CD4-positive, alpha-beta memory T cell (primary cell): ENCODE measurements at places on chromosomes 7 and 10. TPM values are rescaled to one million over a fixed set of nuclear protein-coding genes. Genes with fewer than 3 reads are reported as not detected.

- no peak for DNase-seq
- no peaks in the 10 kb centered on the region for H3K36me3 ChIP-seq
- H3K4me3 ChIP-seq = no peak overlapping the region
- no peaks in the 10 kb centered on the region for H3K4me1 ChIP-seq
- H3K27ac ChIP-seq = no peak overlapping the region
Observed at GRCh38 chr7:133650069-133650468, 397.2 kb downstream of the EXOC4 start.

DNA sequence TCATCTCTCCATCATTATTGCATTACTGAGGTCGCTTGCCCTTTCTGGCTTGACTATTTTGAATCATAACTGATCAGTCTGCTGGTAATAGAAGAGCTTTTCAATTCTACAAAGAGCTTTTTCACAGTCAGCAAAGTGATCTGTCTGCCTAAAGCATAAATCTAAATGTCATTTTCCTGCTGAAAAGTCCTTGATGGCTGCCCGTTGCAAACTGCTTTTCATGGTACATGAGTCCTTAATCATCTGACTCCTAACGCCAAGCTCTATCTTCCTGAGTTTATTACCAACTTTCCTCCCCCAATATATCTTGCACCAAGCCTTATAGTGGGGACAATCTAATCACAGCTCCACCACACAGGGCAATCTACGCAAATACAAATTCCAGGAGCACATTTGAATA is 39.8 kb downstream of the THSD7A start:
- H3K4me3 ChIP-seq = no peak overlapping the region
- no peaks in the 10 kb centered on the region for H3K27me3 ChIP-seq
- DNase-seq = no peak
- no peak overlapping the region for H3K27ac ChIP-seq

GRCh38 chr10:101218351-101219138 is 10.7 kb downstream of the LBX1 start:
- no peaks in the 10 kb centered on the region for H3K36me3 ChIP-seq
- no peak overlapping the region for H3K4me3 ChIP-seq
- peaks cover 61% of the 10 kb centered on the region for H3K4me1 ChIP-seq

DNA sequence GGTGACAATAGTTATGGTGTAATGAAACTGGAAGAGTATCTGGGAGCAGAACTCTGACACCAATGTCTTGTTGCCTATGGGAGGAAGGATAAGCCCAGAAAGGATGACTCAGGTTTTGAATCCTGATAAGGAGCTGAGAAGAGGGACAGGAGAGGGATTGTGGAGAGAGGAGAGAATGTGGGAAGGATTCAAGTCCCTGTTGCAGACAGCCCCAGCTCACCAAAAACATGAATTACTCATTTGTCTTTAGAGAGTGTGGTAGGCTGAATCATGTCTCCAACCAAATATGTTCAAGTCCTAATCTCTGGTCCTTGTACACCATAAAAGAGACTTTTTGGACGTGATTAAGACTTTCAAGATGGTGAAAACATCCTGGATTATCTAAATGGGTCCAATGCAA is 206.9 kb upstream of the PHYHIPL start:
- H3K27ac ChIP-seq = no peak overlapping the region
- no peaks in the 10 kb centered on the region for H3K36me3 ChIP-seq
- DNase-seq = no peak

- no peaks in the 10 kb centered on the region for H3K4me1 ChIP-seq
- H3K27ac ChIP-seq = no peak overlapping the region
- no peaks in the 10 kb centered on the region for H3K36me3 ChIP-seq
- H3K4me3 ChIP-seq = no peak overlapping the region
- H3K27me3 ChIP-seq = no peaks in the 10 kb centered on the region
Observed at GRCh38 chr7:27111751-27112277, 9.3 kb upstream of the HOXA2 start.

- H3K4me3 ChIP-seq = no peak overlapping the region
- H3K4me1 ChIP-seq = peaks cover 3% of the 10 kb centered on the region
Observed at GRCh38 chr7:2295936-2296620, 18.2 kb downstream of the SNX8 start.

GRCh38 chr7:104960741-104961448 is 53.1 kb upstream of the KMT2E start:
- H3K27ac ChIP-seq = no peak overlapping the region
- no peaks in the 10 kb centered on the region for H3K27me3 ChIP-seq
- peaks cover 13% of the 10 kb centered on the region for H3K4me1 ChIP-seq
- no peak for DNase-seq
- no peak overlapping the region for H3K4me3 ChIP-seq

- H3K36me3 ChIP-seq = no peaks in the 10 kb centered on the region
- H3K27me3 ChIP-seq = no peaks in the 10 kb centered on the region
- H3K27ac ChIP-seq = no peak overlapping the region
- H3K4me1 ChIP-seq = no peaks in the 10 kb centered on the region
- H3K4me3 ChIP-seq = no peak overlapping the region
Observed at GRCh38 chr10:76946270-76946669, 691.3 kb downstream of the KCNMA1 start.

- no peak for DNase-seq
- no peaks in the 10 kb centered on the region for H3K4me1 ChIP-seq
- H3K27ac ChIP-seq = no peak overlapping the region
Observed at GRCh38 chr7:111290982-111291381, 200.1 kb downstream of the LRRN3 start.

DNA sequence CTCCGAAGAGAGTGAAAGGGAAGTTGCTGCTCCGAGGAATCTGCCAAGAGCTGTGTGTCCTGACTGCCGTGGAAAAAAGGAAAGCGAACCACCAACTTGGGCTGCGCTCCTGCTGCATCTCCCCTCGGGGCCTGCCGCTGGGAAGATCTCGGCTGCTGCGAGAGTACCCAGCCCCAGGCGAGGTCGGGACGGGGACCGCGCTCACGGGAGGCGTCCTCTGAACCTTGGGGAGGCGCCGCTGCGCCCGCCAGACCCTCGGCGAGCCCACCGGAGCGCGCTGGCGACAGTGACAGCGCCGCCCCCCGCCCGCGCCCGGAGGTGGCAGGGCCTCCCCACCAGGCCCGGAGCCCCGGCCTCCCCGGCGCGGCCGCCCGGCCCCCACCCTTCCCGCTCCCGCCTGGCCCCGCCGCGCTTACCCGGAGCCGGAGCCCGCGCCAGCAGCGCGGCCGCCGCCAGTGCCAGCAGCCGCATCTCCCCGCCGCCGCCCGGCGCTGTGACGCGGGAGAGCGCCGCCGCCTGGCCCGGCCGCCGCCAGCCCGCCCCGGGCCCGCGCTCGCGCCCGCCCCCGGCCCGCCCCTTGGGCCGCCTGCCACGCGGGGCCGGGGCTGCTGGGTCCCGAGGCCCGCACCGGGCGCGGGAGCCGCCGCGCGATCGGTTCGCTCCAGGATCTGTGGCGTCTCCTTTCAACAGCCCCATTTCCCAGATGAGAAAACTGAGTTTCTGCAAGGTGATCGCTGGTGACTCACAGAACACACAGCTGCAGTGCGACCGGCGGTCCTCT is at the start of gene VSTM4:
Gene VSTM4, minus strand, starts transcription at position 508 of the 781 bp plus-strand sequence. Its CDS starts 37 bp downstream, at position 471.
- H3K27me3 ChIP-seq = peaks cover 3% of the 10 kb centered on the region
- no peak within 1 kb of the TSS for H3K27ac ChIP-seq
- no peak for DNase-seq
- H3K4me1 ChIP-seq = no peaks in the 10 kb centered on the region

- DNase-seq = no peak
- no peaks in the 10 kb centered on the region for H3K36me3 ChIP-seq
- no peaks in the 10 kb centered on the region for H3K4me1 ChIP-seq
- no peaks in the 10 kb centered on the region for H3K27me3 ChIP-seq
- H3K27ac ChIP-seq = no peak overlapping the region
- H3K4me3 ChIP-seq = no peak overlapping the region
Observed at GRCh38 chr10:125442856-125443540, 240.0 kb downstream of the TEX36 start.

- H3K4me3 ChIP-seq = no peak overlapping the region
- no peaks in the 10 kb centered on the region for H3K27me3 ChIP-seq
- no peaks in the 10 kb centered on the region for H3K36me3 ChIP-seq
- no peaks in the 10 kb centered on the region for H3K4me1 ChIP-seq
Observed at GRCh38 chr10:11475831-11476434, 135.5 kb downstream of the USP6NL start.

GRCh38 chr7:132815130-132815529 is 238.9 kb upstream of the PLXNA4 start:
- no peaks in the 10 kb centered on the region for H3K27me3 ChIP-seq
- no peak overlapping the region for H3K4me3 ChIP-seq
- no peak overlapping the region for H3K27ac ChIP-seq
- H3K4me1 ChIP-seq = no peaks in the 10 kb centered on the region
- H3K36me3 ChIP-seq = no peaks in the 10 kb centered on the region

DNA sequence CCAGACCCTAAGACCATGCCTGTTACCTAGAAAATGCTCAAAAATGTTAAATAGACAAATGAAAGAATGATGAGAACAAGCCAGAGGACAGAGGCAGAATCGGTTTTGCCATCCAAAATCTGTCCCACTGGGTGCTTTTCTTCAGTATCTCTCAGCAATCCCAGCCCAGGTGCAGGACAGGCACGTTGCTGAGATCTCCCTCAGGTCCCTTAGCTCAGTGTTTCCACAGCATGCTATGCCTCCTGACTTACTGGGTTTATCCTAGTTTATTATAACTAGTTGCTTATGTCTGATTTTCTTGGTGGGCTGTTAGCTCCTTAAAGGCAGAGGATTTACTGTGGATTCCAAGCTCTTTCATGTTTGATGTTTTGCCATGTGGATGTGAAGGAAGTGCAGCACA is 20.3 kb downstream of the CPED1 start:
- DNase-seq = no peak
- no peak overlapping the region for H3K4me3 ChIP-seq
- H3K36me3 ChIP-seq = no peaks in the 10 kb centered on the region
- no peak overlapping the region for H3K27ac ChIP-seq

- H3K27me3 ChIP-seq = no peaks in the 10 kb centered on the region
- H3K36me3 ChIP-seq = no peaks in the 10 kb centered on the region
- H3K27ac ChIP-seq = no peak overlapping the region
- no peaks in the 10 kb centered on the region for H3K4me1 ChIP-seq
- no peak for DNase-seq
Observed at GRCh38 chr7:19557726-19558465, 150.9 kb downstream of the POLR1F start.

- H3K4me3 ChIP-seq = no peak overlapping the region
- H3K36me3 ChIP-seq = no peaks in the 10 kb centered on the region
- DNase-seq = no peak
- H3K27ac ChIP-seq = no peak overlapping the region
Observed at GRCh38 chr10:29430101-29430500, 141.2 kb downstream of the LYZL1 start.

DNA sequence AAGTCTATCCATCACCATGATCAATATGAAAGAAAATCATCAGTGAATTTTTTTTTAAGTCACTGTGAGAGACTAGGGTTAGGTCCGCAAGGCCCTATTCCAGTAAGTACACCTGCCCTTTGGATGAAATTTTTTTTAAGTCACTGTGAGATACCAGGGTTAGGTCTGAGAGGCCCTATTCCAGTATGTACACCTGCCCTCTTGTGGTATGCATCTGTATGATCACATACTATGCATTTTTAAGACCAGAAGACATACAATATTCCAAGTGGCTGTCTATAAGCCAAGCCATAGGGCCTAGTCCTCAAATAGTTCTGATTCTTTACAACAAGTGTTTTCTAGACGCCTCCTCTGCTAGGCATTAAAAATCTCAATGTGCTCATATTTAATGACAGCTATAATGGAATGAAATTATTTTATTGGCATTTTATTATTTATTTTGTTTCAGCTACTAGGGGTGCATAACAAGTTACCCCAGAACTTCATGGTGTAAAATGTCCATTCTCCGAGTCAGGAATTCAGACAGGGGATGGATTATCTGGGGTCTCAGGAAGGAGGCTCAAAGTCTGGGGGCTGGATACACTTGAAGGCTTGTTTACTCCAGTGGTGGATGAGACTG is 53.1 kb downstream of the TEX36 start:
- DNase-seq = no peak
- H3K27me3 ChIP-seq = no peaks in the 10 kb centered on the region
- no peak overlapping the region for H3K4me3 ChIP-seq
- no peaks in the 10 kb centered on the region for H3K4me1 ChIP-seq
- no peaks in the 10 kb centered on the region for H3K36me3 ChIP-seq

- DNase-seq = no peak
- no peak overlapping the region for H3K4me3 ChIP-seq
- no peaks in the 10 kb centered on the region for H3K27me3 ChIP-seq
- H3K27ac ChIP-seq = no peak overlapping the region
Observed at GRCh38 chr10:95440756-95441546, 120.2 kb downstream of the SORBS1 start.

- no peaks in the 10 kb centered on the region for H3K27me3 ChIP-seq
- no peaks in the 10 kb centered on the region for H3K4me1 ChIP-seq
- H3K27ac ChIP-seq = no peak overlapping the region
- no peaks in the 10 kb centered on the region for H3K36me3 ChIP-seq
- no peak for DNase-seq
Observed at GRCh38 chr10:123938890-123939289, 47.3 kb upstream of the CPXM2 start.

DNA sequence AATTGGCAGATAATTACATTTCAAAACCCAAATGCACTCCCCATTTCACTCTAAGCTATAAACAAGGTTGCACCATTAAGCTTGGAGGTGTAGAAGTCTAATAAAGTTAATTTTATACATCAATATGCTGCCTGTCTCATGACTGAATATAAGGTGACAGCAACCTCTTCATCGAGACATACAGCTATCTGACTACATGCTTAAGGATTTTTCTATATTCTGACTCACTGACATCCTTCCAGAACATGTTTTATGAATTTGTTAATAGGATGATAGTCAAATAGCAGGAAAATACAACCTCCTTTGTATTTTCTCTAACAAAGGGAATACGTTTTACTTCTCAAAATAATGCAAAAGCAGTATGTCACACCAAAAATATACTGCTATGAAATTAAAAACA is 76.6 kb downstream of the NRBF2 start:
- H3K4me1 ChIP-seq = peaks cover 36% of the 10 kb centered on the region
- H3K27me3 ChIP-seq = no peaks in the 10 kb centered on the region
- peaks cover 29% of the 10 kb centered on the region for H3K36me3 ChIP-seq
- no peak overlapping the region for H3K4me3 ChIP-seq
- H3K27ac ChIP-seq = no peak overlapping the region

- no peaks in the 10 kb centered on the region for H3K36me3 ChIP-seq
- H3K27ac ChIP-seq = no peak overlapping the region
- no peaks in the 10 kb centered on the region for H3K27me3 ChIP-seq
Observed at GRCh38 chr10:110774069-110775019, 97.4 kb upstream of the PDCD4 start.

GRCh38 chr7:151866028-151866427 is 10.9 kb downstream of the PRKAG2 start:
- no peak for DNase-seq
- no peak overlapping the region for H3K4me3 ChIP-seq
- H3K27me3 ChIP-seq = no peaks in the 10 kb centered on the region

- H3K4me3 ChIP-seq = no peak overlapping the region
- H3K36me3 ChIP-seq = no peaks in the 10 kb centered on the region
- no peaks in the 10 kb centered on the region for H3K27me3 ChIP-seq
- no peak for DNase-seq
Observed at GRCh38 chr10:85188770-85189484, 860.5 kb downstream of the CCSER2 start.

SNX10 gene
- 8.7 TPM for total RNA-seq

HOXA2 gene
- total RNA-seq = not detected

CNPY1 gene
- not detected for total RNA-seq

C10orf105 gene
- total RNA-seq = 0.12 TPM

CHAT gene
- total RNA-seq = not detected

SPAM1 gene
- total RNA-seq = not detected

C10orf67 gene
- not detected for total RNA-seq

CEP55 gene
- 0.17 TPM for total RNA-seq

FASTK gene
- 126 TPM for total RNA-seq

DGKB gene
- not detected for total RNA-seq
